ENCODE measurements at places on chromosomes 5 and 9.

GRCh38 chr9:130474106-130474505 lies 29.3 kb downstream of the ASS1 start:
- DNase-seq, result no peak

DNA sequence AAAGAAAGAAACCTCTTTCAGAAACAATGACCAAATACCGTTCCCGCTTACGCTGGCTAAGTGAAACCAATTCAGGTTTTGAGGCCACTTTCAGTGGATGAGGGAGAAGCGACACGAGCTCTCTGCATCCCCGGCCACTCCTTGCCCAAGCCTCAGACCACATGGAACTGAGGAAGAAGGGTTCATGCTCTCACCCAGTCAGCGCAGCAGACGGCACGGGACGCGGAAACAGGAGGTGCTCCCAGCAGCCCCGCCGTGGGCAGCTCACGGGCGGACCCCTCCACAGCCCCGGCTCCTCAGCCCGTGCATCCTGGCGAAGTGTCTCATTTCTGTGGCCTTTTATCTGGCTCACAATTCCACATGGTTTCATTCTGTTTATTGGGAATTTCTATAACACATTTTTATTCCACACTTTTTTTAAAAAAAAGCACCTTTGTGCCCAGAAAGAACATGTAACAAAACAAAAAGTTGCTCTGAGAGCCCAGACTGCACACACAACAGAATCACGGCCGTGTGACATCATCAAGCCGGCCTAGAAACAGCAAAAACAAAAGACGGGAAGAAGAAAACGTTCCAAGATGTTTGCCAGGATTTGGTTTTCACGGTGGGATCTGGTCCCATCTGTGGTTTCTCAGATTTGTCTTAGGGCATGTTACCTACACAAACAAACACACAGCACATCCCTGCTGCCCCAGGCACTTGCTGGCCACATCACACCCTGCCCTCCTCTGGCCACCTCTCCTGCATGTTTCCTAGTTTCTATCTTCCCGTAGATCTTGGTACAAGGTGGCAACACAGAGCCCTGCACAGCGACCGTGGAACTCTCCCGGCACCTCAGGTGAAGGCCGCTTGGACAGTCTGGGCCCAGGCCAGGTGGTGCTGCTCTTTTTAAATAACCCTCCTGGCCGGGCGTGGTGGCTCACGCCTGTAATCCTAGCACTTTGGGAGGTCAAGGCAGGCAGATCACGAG lies 16.2 kb downstream of the QSOX2 start:
- DNase-seq, result no peak

DNA sequence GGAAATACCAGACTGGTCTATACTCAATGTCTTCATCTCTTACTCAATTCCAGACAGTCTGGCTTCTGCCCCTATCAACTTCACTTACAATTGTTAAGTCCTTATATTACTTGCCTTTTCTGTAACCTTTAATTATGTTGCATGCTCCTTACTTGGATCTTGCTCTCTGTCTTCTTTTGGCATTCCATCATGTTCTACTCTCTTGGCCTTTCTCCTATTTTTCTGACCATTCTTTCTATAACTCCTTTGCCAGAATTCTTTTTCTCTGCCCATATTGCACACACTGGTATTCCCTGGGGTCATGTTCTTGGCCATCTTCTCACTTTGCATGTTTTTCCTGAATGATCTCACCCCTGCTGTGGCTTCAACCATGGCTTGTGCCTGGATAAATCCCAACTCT lies 209.8 kb upstream of the ZNF462 start:
- DNase-seq, result no peak

DNA sequence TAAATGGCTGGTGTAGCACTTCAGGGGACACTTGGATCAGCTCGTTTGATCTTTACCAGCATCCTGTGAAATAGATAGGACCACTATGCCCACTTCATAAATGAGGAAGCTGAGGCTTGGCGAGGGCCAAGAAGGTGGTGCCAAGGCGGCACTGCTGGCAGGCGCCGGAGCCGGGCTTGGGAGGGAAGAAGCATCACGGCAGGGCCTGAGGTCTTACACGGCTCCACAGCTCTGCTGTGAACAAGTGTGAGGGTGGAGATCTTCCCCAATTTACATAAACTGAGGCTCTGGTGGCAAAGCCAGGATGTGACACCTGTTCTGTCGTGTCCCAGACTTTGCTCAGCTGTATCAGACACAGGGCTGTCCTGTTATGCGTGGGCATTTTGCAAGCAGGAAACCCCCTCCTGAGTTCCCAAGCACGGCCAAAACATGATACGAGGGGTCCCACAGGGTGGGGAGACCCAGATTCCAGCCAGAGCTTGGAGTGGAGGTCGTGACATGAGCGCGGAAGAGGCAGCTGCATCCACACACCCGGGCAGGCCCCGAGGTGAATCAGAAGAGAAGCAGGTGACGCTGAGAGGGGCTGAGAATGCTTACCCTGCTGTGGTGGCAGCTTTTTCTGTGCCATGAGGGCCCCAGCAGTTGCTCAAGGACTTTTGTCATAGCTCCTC lies 117.5 kb upstream of the BOD1 start:
- DNase-seq, result no peak

- DNase-seq, result no peak
Measured at GRCh38 chr9:121781145-121781548, 129.7 kb downstream of the DAB2IP start.

DNA sequence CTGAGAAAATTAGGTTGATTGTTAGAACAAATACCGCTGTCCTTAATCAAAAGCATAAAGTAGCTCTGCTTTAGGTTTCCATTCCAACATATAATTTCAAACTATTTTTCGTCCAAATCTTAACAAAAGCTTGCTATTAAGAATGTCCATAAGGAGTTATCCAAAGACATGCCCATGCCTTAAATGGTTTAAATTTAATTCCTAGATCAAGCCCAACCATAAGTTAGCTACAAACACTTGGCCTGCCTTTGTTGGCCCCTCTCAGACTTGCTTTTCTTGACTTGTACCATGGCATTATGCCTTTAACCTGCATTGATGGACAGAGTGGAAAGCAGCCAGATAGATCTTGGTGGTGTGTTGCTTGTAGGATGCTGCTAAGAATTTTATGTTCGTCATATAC lies 8.8 kb downstream of the GARNL3 start:
- no peak for DNase-seq

DNA sequence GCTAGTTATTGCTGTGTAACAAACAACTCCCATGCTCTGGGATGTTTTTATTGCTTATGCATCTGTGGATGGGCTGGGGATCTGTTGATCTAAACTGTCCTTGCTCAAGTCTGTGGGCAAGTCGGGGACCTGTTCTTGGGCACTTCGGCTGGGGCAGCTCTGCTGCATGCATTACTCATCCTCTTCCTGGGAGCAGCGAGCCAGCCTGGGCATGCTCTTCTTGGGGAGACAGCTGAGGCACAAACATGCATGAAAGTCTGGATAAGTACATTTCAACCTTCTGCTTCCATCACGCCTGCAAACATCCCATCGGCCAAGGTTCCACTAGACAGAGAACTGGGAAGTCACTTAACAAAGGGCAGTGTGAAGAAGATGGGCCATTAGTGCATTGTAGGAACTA lies 66.3 kb downstream of the ANKRD33B start:
- no peak for DNase-seq

- no peak for DNase-seq
Measured at GRCh38 chr9:136792321-136793085, 1.4 kb downstream of the TMEM141 start.

- DNase-seq, result no peak
Measured at GRCh38 chr5:111848476-111848875, 91.5 kb upstream of the NREP start.

DNA sequence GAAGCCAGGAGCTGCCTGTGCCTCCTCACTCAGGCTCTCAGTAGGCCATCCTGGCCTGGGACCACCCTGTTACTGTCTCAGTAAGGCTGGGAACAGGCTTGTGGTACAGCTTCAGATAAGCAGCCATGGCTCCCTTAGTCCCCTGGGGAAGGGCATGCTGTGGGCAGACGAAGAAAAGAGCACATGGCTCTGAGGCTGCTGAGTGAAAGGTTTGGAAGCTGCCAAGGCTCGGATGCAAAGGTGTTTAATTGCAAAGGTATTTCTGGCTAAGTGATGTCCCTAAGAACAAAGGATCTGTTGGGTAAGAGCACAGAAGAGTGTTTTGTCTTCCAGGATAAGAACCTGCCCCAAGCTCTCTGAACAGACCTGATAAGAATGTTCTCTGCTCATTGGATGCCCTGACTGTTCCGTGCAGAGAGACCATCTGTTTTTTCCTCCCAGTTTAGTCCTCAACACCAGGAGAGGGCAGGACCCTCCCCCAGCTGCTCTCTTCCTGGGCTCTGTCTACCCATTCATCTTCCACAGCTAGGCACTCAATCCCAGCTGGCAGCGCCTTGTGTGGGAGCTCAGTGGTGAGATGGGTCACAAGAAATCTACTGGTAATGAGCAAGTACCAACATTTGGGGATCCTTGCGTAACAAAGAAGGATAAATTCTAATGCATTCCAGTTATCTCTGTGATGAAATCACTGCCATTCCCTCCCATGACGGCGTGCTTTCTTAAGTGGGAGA lies 17.7 kb downstream of the ANGPTL2 start:
- no peak for DNase-seq

DNA sequence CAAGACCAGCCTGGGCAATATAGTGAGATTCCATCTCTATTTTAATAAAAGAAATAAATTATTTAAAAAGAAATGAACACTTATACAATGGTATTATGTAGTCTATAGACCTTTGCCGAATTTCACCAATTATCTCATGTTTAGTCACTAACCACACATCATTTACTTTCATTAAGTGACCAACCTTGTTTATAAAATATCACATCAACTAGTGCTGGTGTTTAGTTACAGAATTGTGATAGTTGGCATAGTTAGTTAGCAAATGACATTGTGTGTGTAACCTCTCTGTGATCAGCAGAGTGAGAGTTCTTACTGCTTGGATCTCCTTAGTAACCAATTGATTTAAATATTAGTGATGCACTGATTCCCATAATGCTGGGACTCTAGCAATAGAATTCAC lies 71.8 kb downstream of the PRR16 start:
- no peak for DNase-seq

DNA sequence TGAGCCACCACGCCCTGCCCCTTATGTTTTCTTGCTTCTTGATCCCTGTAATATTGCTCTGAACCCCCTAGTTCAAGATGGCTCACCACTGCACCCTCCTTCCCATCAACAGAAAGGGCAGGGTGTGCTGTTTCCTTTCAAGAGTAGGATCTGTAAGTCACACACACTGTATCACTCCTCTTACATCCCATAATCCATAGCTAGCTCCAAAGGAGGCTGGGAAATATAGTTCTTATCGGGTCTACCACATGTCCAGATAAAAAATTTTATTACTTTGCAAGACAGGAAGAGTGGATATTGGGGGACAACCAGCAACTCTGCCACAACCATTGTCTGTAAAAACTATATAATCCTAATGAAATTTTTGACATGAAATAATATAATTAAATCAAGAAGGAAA lies 79.6 kb downstream of the C9orf50 start:
- no peak for DNase-seq

DNA sequence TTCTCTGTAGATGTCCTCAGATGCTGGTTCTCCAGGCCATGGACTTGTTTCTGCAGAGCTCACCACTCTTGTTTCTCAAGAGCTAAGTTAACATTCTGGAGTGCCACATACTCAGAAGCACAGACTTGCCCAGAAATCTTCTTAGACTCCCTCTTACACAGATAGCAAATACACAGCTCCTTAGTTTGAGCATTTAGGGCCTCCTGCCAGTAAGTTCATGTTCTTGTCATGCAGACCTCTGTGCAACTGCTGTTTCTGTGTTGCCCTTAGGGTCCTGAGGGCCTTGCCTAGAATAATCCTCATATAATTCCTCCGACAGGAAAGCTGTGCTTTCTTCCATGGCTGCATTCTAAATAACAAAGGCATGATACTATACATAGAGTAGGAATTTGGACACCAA lies 1.3 kb upstream of the PTPDC1 start:
- no peak for DNase-seq

DNA sequence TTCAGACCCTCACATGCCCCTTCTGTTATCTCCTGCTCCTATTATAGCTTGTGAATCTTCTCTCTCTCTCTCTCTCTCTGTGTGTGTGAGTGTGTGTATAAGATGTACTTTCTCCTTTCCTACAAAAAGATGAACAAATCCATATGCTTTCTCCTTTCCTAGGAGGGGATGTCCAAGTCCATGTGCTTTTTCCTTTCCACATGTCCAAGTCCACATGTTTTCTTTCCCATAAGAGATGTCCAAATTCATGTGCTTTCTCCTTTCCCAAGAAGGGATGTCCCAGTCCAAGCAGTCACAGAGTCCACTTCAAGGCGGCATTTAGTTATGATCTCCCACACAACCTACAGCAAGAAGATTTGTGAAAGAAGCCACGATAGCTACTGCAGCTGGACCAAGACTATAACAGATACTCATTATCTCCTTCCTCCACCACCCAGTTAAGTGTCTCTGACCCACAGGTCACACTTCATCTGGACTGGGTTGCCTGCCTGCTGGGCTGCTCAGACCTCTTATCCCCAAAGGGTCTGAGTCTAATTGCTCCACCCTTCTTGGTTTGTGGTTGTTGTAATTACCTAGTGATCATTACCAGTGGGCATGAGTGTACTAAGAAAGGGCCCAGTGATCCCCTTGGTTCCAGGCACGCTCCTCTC lies 18.4 kb upstream of the FOXI1 start:
- no peak for DNase-seq

GRCh38 chr5:135482381-135482933 lies 30.3 kb upstream of the TIFAB start:
- DNase-seq, result no peak

- no peak for DNase-seq
Measured at GRCh38 chr5:123087173-123088030, 1.6 kb upstream of the PRDM6 start.

GRCh38 chr9:88559661-88560060 lies 24.7 kb downstream of the NXNL2 start:
- DNase-seq, result no peak

GRCh38 chr9:18396102-18396728 lies 77.7 kb upstream of the ADAMTSL1 start:
- DNase-seq, result no peak

DNA sequence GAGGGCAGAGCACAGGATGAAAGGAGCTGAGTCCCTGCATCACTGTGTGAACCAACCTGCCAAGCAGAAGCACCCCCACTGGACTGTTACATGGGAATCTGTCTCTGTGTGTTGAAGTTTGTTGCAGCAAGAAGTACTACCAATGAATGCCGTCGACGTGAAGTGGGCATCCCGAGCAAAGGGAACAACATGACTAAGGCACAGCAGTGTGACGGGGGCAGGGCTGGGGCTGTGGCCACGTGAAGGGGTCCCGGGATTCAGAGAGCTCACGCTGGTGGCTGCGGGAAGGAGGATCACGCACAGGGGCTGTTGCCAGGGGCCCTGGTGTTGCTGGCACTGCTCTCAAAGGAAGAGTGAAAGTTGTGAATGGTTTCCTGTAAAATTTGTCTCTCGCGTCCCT lies 27.5 kb upstream of the GABBR2 start:
- no peak for DNase-seq
